ENCODE measurements at places on chromosomes 16 and 17. TPM values are rescaled to one million over a fixed set of nuclear protein-coding genes. Genes with fewer than 3 reads are reported as not detected.
A peak's percentile ranks its signal among the peaks of the same experiment; 100 is the strongest.

DNA sequence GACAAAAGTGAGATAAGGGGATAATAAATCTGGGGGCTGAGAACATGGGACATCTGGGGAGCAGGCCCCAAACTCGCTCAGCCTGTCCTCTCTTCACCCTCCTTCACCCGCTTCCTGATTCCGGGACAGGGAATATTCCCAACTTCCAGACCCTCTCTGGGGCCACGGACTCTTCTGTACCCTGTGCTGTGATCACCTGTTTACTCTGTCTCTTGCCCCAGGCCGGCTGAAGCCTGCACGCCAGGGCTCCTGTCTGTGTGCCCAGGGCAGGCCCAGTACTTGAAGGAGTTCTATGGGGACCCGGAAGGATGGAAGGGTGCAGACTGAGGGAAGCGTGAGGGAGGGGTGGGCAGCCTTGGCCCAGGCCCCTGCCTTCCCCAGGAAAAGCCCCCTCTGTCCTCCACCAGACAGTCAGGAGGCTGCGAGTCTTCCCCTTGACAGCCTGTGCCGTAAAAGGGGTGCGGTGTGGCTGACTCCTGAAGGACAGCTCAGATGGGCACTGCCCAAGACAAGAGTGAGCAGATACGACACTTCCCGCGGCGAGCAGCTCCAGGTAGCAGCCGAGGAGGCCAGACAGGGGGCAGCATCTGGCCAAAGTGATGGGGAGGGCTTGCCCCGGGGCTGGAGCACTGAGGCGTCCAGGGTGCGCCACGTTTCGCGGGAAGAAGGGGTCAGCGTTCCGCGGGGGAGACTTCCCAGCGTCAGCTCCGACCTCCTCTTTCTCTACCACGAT lies 1.0 kb upstream of the CCNF start:
- DNase-seq: peak; percentile 61

DNA sequence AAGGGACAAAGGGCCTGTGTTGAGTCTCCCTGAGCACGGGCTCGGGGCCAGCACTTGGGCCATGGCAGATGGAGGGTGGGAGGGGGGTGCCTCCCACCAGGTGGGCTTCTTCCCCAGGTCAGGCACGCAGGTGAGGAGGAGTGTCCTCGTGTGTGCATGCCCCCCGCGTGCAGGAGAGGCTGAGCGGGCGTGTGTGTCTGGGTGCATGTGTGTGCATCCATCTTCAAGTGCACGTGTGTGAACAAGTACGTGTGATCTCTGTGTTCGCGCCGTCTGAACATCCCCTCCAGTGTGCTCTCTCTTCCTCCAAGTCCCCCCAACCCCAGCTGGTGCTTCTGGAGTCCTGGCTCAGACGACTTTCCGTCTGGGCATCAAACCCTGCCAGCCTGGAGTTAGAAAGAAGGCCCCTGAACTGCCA lies 2.7 kb upstream of the ZG16B start:
- DNase-seq: no peak

DNA sequence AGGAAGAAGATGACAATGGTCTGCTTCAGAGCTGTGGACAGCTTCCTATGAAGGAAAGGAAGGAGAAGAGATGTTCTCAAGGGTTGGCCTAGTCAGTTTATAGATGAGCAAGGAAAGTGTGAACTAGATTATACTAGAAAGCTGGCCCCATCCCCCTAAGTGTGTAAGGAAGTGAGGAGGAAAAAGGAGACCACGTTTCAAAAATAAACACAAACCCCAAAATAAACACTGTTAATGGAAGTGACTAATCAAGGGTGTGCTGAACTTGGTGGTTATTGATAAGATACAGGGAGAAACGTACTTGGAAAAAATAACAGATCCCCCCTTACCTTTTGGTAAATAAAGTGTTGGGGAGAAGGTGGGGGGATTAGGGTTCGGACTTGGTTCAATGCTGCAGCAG lies 267.1 kb downstream of the SOX9 start:
- DNase-seq: no peak

DNA sequence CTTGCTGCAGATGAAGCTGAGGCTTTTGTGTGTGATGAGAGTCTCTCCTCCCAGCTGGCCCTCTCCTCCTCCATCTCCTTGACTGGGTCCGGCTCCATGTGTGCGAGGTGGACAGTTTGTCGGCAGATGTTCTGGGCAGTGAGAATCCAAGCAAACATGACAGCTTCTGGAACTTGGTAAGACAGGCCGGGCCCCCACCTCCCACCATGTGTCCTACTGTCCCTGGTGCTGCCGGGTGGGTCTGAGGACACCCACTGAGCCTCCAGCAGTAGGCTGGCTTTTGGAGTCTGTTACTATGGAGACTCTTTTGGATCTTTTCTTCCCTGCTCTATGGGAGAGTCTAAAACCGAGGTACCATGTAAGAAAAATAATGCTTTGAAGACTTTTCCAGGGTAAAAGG lies 12.7 kb downstream of the NUP85 start:
- DNase-seq: no peak

GRCh38 chr17:61388561-61389356 lies 10.9 kb upstream of the TBX2 start:
- DNase-seq: no peak

DNA sequence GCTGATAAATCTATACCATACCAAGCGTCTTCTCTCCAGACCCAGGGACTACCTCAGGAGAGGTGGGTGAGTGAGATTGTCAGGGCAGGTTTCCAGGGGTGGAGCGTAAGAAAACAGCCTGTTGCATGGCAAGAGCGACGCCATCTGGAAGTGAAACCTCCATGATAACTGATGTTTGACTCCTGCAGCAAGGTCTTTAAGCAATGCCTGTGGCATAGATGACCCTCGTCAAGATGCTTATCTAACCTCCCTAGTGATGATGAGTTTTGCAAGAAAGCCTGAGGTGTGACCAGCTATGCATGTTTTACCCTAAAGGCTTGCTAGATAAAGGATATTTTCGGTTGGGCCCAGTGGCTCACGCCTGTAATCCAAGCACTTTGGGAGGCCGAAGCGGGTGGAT lies 71.6 kb downstream of the GSG1L start:
- DNase-seq: no peak

The FAM117A gene
- 30.4 TPM for total RNA-seq

The RHBDF2 gene
- total RNA-seq: 28.6 TPM

DNA sequence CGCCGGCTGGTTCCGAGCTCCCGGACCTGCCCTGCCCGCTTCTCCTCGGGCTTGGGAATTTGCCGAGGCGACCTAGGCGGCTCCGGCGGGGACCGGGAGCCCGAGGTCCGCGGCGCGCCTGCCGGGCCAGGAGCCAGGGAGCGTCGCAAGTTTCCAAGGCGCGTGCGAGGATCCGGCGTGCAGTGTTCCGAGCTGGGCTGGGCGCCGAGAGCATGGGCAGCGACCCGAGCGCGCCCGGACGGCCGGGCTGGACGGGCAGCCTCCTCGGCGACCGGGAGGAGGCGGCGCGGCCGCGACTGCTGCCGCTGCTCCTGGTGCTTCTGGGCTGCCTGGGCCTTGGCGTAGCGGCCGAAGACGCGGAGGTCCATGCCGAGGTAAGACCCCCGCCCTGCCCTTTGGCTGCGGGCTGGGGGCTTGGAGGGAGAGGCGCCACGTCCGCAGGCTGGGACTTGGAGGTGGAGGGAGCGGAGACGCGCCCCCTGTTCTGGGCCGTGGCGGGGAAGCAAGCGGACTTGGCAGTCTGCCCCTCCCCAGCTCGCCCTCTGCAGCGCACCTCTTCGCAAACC lies 668 bp downstream of the MMP15 start:
- peak; percentile 46 for DNase-seq

DNA sequence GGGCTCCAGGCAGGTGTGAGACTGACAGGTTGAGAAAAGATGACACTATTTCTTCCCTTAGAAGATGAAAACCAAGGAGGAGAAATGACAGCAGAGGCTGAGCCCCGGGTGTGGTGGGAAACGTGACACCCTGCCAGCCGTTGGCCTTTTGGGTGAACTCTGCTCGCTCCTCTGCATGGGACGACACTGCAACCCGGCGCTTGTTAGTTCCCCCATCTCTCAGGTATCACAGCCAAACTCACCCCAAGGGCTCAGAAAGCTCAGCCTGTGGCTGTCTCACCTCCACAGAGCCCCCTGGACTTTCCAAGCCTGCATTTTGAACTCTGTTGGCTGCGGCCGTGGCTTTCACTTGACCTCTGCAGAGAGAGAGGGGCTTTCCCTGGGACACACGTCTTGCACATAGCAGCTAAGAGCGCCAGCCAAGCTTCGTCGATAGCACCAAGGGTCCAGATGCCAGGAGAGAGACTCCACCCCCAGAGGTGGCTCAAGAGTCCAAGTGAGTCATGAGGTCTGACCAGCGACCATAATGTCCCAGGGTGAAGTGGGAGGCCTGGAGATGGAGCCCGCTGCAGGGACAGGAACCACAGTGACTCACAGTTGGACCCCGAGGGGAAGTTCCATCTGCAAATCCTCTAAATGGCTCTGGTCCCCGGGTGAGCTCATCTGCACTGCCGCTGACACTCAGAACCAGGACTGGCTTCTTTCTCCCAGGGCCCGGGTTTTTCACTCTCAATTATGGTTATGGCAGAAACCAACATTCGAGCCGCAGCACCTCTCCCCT lies 301.9 kb downstream of the SOX9 start:
- no peak for DNase-seq
